ENCODE measurements at places on chromosomes 4 and X.

DNA sequence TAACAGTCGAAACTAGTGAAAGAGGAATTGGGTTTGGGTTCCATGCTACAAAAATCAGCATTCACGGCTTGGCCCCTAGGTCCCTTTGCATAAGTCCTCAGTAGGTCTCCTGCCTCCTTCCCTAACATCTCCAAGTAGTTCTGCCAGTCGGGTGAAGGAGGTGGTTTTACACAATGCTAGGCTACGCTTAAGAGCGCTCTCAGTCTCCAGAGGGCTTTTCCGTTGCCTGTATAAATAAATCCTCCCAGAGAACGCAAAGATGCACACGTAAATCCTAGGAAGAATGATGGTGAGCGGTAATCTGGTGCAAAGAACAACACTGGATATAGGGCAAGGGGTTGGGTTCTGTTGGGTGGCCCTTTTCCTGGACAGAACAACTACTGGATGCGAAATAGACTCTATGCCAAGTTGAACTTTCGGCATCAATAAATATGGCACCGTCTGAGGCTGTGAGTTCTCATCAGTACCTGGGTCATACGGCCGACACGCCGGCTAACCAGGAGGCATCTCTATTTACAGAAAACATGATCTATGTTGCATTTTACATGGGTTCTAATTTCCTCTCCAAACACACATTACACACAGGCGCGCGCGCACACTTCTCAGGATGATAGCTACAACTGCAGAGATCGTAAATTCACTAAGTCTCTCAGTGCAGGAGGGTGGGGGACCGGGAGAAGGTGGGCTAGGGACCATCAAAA, 1.3 kb downstream of the CAMK2D start:
- DNase-seq, result peak; percentile 46

- DNase-seq, result no peak
Measured at GRCh38 chrX:33379839-33380238, 168.5 kb upstream of the DMD start.

GRCh38 chr4:128915544-128915943, 106.0 kb downstream of the JADE1 start:
- DNase-seq, result no peak

DNA sequence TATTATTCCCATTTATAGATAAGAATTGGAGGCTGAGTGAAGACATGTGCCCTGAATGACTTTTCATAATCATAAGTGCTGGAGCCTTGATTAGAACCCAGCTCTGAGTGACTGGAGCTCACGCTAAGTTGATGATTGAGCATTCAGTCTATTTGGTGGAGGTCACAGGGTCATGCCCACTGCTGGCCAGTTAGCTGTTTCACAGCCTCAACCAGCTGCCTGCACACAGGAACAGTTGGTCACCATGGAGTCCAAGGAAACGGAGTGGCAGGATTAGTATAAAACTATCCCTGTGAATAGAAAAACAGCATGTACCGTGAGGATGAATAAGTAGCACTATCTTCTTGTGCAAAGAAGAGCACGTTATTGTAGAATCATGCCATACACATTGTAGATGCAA, 1.0 kb upstream of the C4orf54 start:
- no peak for DNase-seq

- no peak for DNase-seq
Measured at GRCh38 chr4:72286910-72287309, 255.1 kb downstream of the NPFFR2 start.

DNA sequence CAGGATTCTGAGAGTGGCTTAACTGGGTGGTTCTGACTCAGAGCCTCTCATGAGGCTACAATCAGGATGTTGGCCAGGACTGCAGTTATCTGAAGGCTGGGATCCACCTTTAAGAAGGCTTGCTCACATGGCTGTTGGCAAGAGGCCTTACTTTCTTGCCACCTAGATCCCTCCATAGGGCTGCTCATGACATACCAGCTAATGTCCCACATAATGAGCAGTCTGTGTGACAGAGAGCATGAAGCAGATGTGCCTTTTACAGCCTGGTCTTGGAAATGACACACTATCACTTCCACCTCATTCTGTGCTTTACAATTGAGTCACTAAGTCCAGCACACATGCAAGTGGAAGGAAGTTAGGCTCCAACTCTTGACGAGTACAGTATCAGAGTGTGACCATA, 4.3 kb upstream of the RBM3 start:
- no peak for DNase-seq

DNA sequence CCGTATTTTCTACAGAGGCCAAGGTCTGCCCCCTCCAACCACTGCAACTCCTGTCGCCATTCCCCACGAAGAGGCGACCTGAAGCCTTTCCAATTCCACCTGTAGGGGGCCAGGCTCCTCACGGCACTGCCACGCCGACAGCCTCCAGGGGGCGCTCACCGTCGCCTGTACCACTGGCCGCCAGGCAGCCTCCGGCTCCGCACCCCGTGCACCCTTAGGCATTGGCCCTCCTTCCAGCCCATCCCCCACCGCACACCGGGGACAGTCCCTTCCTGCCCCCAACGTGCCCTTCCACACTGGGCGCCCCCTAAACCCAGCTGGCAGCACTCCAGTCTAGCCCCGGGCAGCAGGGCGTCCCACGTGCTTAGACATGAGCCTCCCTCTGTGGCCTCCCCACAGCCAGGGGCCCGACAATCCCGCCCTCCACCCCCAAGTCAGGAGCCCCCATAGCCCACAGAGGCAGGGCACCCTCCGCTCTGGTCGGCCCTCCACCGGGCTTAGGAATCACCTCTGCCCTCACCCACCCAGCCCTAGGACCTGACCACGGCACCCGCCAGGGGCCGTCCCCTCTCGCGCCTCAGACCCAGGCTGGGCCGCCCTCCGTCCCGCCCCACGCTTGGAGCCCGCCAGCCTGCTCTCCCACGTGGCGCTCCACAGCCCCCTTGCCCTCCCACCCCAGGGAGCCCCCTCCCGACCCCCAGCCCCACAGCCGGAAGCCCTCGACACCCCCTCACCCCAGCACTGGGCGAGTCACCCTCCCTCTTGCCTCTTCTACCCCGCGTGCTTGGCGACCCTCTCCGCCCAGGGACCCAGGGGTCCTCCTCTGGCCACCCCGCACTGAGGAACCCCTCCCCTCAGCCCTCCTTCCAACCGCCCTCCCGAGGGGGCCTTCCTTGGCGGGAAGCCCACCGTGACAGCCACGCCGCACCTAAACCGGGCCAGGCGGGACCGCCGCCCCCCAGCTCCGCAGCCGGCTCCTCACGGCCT, 711 bp downstream of the PNMA6E start:
- peak; percentile 69 for DNase-seq

DNA sequence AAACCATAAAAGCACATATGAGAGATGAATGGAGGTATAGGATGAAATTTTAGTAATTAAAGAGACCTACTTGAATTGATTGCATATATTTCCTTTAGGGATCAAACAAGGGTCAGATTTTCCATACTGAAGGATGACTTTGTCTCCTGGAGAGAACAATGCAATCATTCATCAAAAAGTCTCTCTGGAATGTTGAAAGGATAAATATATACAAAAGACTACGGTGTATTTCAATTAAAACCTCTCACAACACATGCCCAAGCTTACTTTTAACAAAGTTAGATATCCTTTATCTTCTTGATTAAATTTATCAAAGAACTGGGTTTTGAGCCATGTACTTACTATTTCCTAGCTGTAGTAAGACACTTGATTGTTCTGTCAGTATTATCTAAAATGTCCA, 36.8 kb upstream of the ADH7 start:
- DNase-seq, result no peak

GRCh38 chrX:18424482-18425198, 768 bp upstream of the CDKL5 start:
- peak; percentile 9 for DNase-seq

GRCh38 chr4:131309628-131310027, 1839.5 kb upstream of the PCDH10 start:
- no peak for DNase-seq

GRCh38 chrX:104707572-104707971, 141.6 kb downstream of the IL1RAPL2 start:
- no peak for DNase-seq

- DNase-seq, result no peak
Measured at GRCh38 chr4:151013491-151013890, 1.6 kb downstream of the LRBA start.

DNA sequence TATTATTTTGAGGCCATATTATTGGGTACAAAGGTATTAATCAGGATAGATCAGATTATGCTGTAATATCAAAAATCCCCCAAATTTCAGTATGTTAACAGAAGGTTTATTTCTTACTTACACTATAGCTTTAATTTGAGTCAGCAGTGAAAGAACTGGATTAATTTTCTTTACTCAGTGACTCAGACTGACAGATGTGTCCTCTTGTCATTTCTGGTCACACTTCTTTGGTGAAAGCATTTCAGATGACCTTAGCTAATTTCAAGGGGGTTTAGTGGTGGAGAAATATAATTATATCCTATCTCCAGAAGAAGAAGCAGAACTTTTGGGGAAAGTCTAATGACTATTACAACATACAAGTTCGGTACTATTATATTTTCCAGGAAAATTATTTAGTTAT, 12.4 kb downstream of the DDIT4L start:
- DNase-seq, result no peak

DNA sequence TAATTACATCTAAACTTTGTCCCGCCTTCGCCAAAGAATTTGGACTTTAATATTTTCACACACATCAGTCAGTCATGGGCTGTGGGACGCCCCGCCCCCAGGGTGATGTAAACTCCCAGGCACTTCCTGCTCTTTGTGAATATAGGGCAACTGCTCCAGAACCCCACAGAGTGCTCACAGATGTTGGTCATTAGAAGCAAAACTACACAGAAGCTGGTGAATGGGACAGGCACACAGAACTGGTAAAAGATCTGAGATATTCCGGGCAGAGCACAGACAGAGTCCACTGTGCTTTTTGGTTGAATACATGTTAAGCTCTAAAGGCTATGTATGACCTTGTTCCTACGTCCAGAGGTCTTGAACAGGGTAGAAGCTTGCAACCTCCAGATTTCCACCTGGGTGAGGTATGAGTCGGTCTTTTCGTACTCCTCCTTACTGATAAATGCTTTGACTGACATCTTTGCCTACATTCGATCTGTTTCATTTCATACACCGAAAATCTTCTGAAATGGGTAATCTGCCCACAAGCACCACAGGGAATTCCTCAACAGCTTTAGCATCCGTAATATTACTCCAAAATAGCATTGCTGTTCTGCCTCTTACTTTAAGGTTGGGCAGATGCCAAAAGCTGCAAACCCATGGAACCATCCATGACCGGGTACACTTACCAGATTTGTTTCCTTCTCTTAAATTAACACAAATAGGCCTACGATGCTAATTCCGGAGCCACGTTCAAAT, 144.6 kb downstream of the AMELX start:
- DNase-seq, result no peak

DNA sequence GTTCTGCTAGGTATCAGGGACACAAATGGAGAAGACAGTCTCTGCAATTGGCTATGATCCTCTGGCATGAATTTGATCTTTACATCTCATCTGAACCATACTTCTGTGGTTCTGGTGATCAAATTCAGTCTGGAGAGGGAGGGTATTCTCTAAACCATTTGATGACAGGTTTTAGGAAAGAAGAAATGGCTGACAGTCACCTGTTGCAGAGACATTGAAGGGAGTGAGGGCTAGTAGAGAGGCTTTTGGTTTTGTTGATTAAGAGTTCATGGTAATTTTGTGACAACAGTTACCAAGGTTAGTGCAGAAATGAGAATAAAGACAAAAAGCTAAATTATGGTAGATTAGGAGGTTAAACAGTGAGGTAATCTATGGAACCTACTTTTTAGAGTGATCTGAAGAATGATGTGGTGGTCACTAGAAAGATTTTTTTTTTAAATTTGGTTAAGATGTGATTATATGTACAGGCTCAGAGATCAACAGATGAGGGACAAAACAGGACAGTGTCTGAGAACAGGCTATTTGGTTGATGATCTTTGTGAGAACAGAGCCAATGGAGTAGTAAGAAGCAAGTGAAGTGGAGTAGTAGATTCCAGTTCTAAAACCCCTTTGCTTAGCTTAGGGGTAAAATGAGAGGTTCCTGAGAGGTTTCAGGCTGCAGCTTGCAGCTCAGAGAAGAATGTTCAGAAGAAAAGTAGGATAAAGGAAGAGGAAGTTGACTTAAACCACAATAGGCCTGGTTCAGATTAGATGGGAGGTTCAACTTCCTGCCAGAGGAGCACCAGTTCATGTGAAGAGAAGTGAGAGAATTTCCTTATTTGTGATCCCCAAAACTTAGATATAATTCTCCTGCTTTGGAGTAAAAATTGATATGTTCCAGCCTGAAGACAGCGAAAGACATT, 34.7 kb downstream of the VSIG4 start:
- DNase-seq, result no peak

- no peak for DNase-seq
Measured at GRCh38 chr4:10456260-10456594, 999 bp downstream of the ZNF518B start.

GRCh38 chr4:36264207-36264826, 17.1 kb upstream of the DTHD1 start:
- DNase-seq, result no peak

GRCh38 chrX:45505214-45505613, 304.5 kb upstream of the DIPK2B start:
- no peak for DNase-seq

DNA sequence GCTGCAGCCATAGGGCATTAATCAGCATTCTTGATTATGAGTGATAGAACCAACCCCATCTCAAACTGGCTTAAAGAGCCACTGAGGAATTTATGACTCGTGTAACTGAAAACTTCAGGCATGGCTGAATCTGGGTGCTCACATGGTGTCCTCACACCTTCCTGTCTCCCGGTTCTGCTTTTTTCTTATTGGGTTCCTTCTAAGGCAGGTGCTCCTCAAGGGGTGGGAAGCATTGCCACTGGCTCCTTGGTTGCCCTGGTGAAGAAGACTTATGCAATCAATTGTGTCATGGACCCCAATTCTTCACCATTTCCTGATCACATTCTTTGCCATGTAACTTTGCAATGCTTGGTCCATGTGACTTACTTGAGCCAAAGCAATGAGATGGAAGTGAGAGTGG, 4.3 kb upstream of the ZCCHC4 start:
- DNase-seq, result no peak

DNA sequence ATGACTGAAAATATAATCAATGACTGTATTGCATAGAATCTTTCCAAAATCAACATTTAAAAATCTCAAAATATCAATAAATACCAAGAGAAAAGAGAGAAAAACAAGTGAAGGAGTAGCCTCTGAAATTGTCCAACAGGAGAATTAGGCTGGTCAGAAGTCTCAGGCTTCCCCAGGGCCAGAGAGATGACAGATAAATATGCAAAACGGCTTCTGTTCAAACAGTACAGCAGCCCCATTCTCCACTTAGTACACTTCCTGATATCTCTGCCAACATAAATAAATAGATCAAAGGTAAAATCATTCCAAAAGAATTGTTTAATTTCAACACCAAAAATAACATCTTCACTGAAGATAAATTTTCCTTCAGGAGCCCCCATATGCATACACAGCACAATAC, 204.7 kb upstream of the GABRA2 start:
- DNase-seq, result no peak

DNA sequence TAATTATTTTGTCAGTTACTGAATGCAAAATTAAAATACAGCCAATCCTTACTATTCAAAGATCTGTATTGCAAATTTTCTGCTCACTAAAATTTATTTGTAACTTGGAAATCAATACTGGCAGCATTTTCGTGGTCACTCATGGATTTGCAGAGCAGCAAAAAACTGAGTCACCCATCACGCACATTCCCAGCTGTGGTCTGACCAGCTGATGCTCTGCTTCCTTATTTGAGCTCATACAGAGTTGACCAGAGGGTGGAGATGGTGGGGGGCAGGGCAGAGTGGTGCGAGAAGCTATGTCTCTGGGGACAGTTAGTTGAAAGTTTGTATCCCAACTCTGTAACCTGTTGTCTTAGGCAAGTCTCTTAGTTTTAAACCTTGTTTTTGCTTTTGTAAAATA, 214.8 kb downstream of the SPCS3 start:
- DNase-seq, result no peak
